A549 treated with Hydrocortisone at 1 μM for 4 hours (cell line): ENCODE measurements at places on chromosomes 4 and X. TPM values are rescaled to one million over a fixed set of nuclear protein-coding genes. Genes with fewer than 3 reads are reported as not detected.

The SPOCK3 gene
- 0.13 to 0.36 TPM (median 0.16 TPM) in 5 replicates for total RNA-seq

The HPGDS gene
- not detected in 5 replicates for total RNA-seq

The HPGD gene
- 71.1 to 89.7 TPM (median 80.0 TPM) in 5 replicates for total RNA-seq

The SLC9A6 gene
- 6.4 to 11.2 TPM (median 8.3 TPM) in 5 replicates for total RNA-seq

The VSIG4 gene
- not detected in 5 replicates for total RNA-seq

The S100P gene
- total RNA-seq: 44.4 to 144 TPM (median 132 TPM) in 5 replicates

The KLHL4 gene
- 5.5 to 6.7 TPM (median 6.1 TPM) in 5 replicates for total RNA-seq

The SSX2B gene
- total RNA-seq: not detected in 5 replicates

The GPRASP2 gene
- 4.8 to 7.8 TPM (median 5.8 TPM) in 5 replicates for total RNA-seq
